Activated naive CD8-positive, alpha-beta T cell treated with anti-CD3 and anti-CD28 coated beads, Interleukin-2, amount 10 ng/mL, durations not matched to agents 7 days and 5 days (primary cell): ENCODE measurements at places on chromosomes 12 and 14. TPM values are rescaled to one million over a fixed set of nuclear protein-coding genes. Genes with fewer than 3 reads are reported as not detected.

GRCh38 chr12:72889791-72890190 lies 617.6 kb downstream of the TRHDE start:
- DNase-seq, result no peak

Gene FOXM1
- 86.9 TPM for total RNA-seq

Gene CPNE6
- not detected for total RNA-seq

Gene RDH11
- total RNA-seq, result 54.9 TPM

DNA sequence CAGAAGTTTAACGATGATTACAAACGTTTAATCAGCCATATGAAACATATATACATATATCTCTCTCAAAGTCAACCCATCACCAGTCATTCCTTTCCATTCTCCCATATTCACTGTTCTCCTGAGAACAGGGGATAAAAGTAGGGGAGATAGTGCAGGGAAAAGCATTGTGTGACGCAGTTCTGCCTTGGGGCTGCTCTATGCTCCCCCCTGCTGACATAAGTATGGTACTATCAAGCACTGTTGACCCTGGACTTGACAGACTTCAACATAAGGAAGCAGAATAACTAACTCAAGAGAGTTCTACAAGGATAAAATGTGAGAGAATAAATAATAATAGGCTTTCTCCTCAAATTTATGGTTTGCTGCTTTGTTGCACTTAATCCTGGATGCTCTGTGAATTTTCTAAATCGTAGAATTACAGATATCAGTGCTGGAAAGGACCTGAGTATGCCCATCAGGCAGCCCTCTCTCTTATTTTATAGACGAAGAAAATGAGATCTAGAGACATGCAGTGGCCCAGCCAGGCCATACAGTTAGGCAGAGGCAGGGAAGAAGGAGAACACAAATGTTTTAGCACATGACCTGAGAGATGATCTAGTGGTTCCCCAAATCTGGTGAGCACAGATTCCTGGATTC lies 87.2 kb downstream of the SCN8A start:
- no peak for DNase-seq

- no peak for DNase-seq
These were observed 22.8 kb downstream of the CRACR2A start for GRCh38 chr12:3730111-3730510.
